ENCODE measurements at places on chromosomes 1 and 21.

DNA sequence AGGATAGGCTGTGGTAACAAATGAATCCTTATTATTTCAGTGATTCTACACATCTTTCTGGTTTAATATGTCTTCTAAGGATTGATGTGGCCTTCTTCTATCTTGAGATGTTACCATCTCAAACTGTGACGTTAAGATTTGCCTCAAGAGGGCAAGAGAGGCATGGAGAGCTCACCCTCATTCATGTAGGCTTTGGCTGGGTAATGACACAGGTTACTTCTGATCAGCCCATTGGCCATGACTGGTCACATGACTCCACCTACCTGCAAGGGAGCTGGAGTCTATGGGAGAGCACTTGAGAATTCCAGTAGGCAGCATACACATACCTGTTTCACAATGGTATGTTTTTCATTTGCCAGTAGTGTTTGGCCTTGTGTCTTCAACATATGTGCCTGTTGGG lies 30.0 kb downstream of the CACHD1 start:
- DNase-seq, result no peak

DNA sequence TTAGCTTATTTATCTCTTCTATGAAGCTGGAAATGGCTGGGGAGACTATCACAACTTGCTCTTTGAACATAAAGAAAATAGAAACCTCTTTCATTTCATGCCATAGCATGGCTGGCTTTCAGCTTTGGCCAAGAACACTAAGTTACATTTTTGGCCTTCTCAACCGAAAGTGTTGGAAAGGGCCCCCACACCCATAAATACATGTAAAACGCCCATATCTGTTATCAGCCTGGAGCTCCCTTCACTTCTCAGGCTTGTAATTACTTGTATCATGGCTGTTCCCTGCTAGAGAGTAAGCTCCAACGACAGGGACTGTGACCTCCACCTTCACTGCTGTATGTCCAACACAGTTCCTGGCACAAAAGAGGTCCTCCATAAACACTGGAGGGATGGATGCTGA lies 12.7 kb upstream of the EIF4G3 start:
- no peak for DNase-seq

DNA sequence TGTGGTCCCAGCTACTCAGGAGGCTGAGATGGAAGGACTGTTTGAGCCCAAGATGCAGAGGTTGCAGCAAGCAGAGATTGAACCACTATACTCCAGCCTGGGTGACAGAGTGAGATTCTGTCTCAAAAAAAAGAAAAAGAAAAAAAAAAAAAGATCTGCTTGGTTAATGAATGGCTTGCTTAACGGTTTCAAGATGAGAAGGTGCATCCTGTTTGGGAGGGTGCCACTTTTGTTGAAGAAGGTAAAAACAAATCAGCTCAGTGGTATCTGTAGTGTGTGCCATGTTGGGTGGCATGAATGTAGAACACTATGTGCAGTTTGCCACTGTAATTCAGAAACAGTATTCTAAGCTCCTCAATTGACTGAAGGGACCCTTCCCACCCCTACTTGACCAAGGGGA lies 94.9 kb upstream of the ETV3 start:
- no peak for DNase-seq

GRCh38 chr1:222095606-222096475 lies 354.0 kb upstream of the DUSP10 start:
- DNase-seq, result peak; percentile 37

- no peak for DNase-seq
These were observed 13.5 kb downstream of the SHISA4 start for GRCh38 chr1:201902198-201902597.

GRCh38 chr1:236403905-236404696 lies 10.0 kb downstream of the EDARADD start:
- no peak for DNase-seq

DNA sequence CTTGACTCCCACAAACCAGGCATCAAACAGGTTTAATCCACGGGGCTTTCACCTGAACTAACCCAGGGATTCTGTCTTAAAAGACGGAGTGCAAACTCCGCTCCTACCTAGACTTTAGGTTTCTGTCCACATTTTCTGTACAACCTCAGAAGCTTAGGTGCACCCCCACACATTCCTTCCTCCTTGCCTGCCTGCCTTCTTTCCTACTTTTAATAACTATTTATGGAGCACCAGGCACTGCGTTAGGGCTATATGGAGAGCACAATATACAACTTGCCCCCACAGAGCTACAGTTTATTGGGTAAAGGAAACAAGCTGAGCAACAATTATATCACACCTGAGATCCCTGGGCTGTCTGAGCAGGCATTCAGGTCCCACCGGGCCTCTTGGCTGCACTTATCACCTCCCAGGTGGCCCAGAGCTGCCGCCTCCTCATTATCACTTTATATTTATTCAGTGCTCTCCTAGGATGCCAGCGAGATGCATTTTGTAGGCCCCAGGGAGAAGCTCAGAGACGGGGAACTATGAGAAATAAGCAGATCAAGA lies 64.1 kb downstream of the DNTTIP2 start:
- no peak for DNase-seq

- no peak for DNase-seq
These were observed 18.5 kb downstream of the CLCA1 start for GRCh38 chr1:86487131-86487810.

GRCh38 chr1:8873506-8874229 lies 4.8 kb downstream of the ENO1 start:
- peak; percentile 77 for DNase-seq

DNA sequence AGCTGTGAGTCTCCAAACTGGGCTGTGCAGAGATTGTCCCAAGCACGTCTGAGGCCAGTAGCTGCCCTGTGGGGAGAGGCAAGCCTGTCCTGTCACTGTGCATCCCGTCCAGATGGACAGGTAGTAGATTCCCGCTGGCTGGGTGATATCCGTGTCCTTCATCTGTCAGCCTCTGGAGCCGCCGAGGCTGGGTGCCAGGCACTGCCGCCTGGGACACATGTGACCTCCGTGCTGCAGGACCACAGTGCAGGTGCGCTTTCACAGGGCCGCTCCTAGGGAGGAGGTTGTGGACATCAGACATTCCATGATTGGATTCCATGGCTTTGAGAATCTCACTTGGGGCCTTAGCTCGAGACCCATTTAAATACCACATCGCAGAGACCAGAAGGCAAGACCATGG lies 4.7 kb downstream of the PDXK start:
- no peak for DNase-seq

GRCh38 chr1:220685879-220686278 lies 4.3 kb upstream of the C1orf115 start:
- DNase-seq, result no peak

DNA sequence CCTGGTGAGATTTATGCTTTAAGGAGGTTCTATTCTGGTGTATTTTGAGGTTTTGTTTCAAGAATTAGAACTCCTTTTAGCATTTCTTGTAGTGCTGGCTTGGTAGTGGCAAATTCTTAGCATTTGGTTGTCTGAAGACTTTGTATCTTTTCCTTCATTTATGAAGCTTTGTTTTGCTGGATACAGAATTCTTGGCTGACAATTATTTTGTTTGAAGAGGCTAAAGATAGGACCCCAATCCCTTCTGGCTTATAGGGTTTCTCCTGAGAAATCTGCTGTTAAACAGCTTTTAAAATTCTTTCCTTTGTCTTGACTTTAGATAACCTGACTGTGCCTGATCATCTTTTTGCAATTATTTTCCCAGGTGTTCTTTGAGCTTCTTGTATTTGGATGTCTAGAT lies 58.6 kb downstream of the GPR137B start:
- DNase-seq, result no peak

GRCh38 chr1:32817159-32817814 lies at the start of the genes S100PBP and YARS1:
Gene S100PBP, plus strand, starts transcription at chr1:32817653. Its CDS starts 8,447 bp downstream, at chr1:32826100.
Gene YARS1, minus strand, starts transcription at chr1:32817358. Its CDS starts 114 bp downstream, at chr1:32817244.
- peak; percentile 100 for DNase-seq

GRCh38 chr1:240409615-240410014 lies 202.3 kb downstream of the GREM2 start:
- DNase-seq, result no peak

GRCh38 chr21:35178827-35179226 lies 129.7 kb upstream of the RUNX1 start:
- DNase-seq, result no peak

GRCh38 chr1:151907363-151908139 lies 1.8 kb downstream of the THEM4 start:
- DNase-seq, result no peak

- DNase-seq, result no peak
These were observed 37.8 kb downstream of the DRAM2 start for GRCh38 chr1:111101854-111102642.

- DNase-seq, result no peak
These were observed 100.2 kb downstream of the DPYD start for GRCh38 chr1:97820470-97821188.

GRCh38 chr1:14498839-14499238 lies 99.6 kb upstream of the KAZN start:
- DNase-seq, result no peak

DNA sequence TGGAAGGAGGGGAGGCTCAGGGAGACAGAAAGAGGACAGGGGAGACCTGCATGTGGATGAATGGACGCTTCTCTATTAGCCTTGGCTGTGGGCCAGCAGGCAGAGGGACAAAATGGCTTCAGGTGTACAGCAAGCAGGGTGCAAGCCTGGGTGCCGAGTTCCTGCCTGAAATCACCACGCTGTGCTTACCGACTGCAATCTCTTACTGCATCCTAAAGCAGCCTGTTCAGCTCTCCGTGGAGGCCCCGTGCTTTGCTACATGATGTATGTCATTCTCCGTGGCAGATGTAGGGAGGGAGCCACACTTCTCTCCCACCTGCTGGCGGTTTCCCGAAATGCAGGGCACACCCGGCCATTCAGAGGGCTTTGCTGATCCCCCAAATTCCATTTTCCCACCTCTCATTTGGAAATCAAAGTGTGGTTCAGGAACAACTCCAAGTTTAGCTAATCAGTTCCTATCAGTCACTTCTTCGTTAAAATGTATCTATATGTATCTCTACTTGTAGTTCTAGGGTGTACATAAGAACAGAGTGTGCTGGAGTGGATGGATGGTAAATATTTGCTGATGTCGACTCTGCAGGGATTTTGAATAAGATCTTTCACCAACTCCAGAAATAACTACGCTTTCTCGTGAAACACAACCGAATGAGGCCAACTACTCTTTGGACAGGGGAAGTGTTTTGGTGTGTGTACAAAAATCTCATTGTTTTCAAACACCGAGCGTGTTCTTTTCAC lies 122.3 kb upstream of the BACE2 start:
- no peak for DNase-seq

GRCh38 chr1:227898502-227899140 lies 49.1 kb downstream of the WNT9A start:
- no peak for DNase-seq

GRCh38 chr1:181817091-181817490 lies 244.4 kb downstream of the ZNF648 start:
- DNase-seq, result no peak

DNA sequence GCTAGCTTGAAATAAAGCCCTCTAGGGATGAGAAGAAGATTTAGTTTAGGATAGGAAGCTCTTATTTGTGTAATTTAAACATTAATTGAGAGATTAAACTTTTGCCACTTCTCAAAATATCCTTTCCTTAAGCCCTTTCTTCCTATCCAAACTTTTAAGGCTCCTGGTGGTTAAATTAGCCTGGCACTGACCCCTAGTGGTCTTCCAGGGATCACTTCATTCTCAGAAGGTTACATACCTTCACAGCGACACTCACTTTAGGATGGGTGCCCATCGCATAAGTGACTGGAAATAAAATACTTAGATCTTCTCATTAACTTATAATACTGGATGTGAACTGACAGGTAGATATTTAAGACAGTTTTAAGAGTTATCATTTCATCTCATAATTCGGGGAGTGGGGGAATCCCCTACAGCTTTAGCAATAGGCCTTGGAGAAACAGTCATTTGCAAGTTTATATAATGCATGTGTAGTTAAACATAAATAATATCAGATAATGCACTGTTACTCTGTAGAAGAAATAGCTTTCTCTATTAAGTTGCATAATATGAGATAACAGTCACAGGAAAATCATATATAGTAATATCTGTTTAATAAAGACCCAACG lies 7.4 kb downstream of the LHX9 start:
- DNase-seq, result no peak

DNA sequence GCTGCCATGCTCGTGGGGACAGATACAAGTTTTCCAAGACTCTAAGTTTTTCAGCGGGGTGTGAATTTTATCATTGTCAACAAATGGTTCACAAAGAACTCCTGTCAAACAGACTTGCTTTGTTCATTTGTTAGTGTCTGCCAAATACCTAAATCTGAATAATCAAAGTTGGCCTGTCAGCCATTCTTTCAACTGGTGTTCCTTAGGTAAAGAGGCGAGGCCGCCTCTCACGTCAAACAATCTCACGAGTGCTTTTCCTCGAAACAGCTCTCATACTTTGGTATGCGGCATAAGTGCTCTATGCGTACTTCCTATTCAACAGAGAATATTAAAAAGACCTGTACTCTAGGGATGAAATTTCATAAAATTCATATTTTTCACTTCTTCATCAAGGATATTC lies 51.4 kb upstream of the KANK4 start:
- DNase-seq, result no peak

DNA sequence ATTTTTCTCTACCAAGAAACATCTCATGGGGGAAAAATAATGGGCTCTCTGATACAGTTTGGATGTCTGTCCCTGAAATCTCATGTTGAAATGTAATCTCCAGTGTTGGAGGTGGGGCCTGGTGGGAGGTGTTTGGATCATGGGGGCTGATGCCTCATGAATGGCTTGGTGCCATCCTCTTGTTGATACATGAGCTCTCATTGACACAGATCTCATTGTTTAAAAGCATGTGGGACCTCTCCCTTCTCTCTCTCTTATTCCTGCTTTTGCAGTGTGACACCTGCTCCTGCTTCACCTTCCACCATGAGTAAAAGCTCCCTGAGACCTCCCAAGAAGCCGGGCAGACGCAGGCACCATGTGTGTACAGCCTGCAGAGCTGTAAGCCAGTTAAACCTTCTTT lies 332.5 kb upstream of the NRIP1 start:
- no peak for DNase-seq

GRCh38 chr1:90959352-90960206 lies 62.3 kb downstream of the ZNF644 start:
- DNase-seq, result no peak

GRCh38 chr1:180053594-180054567 lies 99.3 kb downstream of the CEP350 start:
- DNase-seq, result no peak

DNA sequence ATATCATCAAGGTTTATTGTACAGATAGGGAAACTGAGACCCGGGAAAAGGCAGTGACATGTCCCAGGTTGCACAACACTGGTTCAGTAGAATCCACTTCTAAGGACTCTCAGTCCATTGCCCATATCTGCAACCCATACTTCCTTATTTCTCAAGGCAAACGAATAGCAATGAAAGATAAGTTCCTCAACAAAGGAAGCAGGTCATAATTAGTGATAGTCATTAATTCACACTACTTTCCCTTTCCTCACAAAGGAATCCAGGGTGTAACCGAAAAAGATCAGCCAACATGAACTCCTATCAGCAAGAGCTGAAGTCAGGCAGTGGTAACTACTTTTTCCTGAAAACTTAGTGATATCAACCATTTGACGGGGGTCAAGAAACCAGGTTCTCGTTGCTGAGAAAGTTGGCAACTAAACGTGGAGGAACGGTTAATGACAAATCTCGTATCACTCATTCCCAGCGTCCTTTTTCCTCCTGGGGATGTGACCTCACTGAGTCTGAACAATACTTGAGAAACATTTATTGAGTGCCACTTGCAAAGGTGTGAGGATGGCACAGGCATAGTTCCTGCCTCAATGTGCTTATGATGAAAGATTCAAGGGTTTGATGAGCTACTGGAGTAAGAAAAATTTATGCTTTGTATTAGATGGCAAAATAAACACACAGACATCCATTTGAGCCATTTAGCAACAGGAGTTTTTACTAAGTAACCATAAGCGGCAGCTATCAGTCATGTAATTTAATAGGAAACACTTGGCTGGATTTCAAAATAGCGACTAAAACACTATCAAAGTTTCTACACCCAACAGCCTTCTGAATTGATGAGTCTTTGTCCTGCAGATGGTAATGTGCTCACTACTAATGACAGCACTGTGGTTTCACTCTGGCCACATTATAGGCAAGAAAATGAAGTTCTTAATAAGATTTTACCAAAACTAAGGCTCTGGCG lies 82.3 kb downstream of the PLPP3 start:
- no peak for DNase-seq

Measured in stimulated activated CD8-positive, alpha-beta memory T cell treated with anti-CD3 and anti-CD28 coated beads, Interleukin-2, amount 100 ng/mL, for 48 hours (primary cell).